ENCODE measurements at places on chromosomes 7 and 10. TPM values are rescaled to one million over a fixed set of nuclear protein-coding genes. Genes with fewer than 3 reads are reported as not detected.

HACD1 gene
- total RNA-seq, result 213 TPM

ZNF365 gene
- 1.2 TPM for total RNA-seq

EPO gene
- total RNA-seq, result not detected

GRCh38 chr7:134155871-134156270, 28.7 kb downstream of the LRGUK start:
- no peak for DNase-seq

- DNase-seq, result no peak
These were observed 87.4 kb downstream of the BUB3 start for GRCh38 chr10:123241391-123242141.

DNA sequence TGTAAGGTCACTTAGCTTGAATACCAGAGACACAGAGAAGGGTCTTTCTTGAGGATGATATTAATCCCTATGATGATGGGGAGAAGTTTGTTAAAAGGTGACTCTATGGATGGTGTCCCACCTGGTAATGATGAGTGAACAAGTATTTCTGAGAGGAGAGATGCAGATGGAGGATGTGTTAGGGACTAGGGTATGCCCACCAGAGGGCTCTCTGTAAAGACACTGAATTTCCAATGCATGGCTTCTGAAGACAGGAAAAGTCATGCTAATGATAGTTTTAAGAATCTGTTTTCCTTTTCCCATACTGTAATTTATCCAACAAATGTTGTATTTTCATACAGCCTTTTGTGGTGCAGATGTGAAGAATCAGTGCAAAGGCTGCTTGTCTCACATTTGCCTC, 1250.9 kb upstream of the CELF2 start:
- no peak for DNase-seq

- DNase-seq, result no peak
These were observed 29.3 kb upstream of the DDX50 start for GRCh38 chr10:68871731-68872342.

LIPM gene
- total RNA-seq, result not detected

DNA sequence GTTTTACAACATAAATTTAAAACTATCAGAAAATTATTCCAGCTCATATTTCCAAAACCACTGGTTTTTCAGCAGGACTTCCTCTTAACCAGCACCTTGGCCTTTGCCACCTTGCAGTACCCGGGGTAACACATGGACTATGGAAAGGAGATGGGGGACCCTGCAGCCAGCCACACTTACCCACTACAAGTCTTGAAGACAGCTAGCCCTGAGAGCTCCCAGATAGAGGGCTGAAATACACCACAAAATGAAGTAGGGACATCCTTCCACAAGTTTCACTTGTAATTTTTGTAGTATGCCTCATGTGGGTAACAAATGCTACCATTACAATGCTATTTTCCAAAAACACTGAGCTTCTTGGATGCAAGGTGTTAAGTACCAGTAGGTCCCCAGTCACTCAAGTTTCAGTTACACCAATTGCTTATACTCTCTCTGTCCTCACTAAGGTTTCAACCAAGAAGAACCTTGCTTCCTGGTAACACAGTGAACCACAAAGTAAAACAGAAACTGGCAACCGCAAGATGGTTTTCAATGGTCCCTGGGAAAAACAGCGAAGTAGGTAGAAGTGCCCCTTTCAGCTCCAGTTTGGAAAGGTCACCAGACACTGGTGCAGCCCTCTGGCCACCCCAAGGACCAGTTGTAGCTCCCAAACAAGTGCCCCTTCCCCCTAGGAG, 110.9 kb downstream of the SGMS1 start:
- no peak for DNase-seq

SORBS1 gene
- total RNA-seq, result 1,045 TPM

DNA sequence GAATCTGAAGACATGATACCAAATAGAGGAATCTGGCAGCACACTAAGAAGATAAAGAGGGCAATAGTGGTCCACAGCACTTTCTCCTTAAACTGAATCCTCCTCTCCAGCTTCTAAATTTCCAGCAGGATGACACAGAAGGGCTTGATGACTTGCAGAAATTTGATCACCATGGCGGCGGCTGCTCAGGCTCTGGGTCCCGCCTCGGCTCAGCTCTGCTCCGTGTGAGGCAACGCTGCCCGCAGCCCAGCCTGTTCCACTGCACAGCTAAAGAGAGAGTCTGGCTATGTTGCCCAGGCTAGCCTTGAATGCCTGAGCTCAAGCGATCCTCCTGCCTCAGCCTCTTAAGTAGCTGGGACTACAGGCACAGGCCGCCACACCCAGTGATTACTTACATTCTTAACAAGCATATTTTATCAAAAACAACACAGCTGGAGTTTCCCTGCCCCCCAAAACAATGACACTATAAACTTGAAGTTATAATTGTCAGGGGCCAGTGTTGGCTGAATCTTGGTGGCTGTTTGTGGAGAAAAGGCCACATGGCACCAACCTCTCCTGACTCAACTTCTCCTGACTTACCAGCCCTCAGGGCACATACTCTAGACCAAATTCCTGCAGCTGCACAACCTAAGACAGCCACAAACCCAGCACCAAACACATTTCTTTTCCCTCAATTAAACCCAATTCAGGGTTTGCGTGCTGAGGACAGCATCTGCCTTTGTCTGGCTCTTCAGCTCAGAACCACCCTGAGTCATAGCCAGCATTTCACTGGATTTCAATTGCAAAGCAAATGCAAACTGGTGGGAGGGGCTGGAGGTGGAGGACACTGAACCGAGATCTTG, 11.6 kb upstream of the TNPO3 start:
- no peak for DNase-seq

HTR5A gene
- not detected for total RNA-seq

- no peak for DNase-seq
These were observed 8.6 kb upstream of the GRID1 start for GRCh38 chr10:86375204-86375603.

DNA sequence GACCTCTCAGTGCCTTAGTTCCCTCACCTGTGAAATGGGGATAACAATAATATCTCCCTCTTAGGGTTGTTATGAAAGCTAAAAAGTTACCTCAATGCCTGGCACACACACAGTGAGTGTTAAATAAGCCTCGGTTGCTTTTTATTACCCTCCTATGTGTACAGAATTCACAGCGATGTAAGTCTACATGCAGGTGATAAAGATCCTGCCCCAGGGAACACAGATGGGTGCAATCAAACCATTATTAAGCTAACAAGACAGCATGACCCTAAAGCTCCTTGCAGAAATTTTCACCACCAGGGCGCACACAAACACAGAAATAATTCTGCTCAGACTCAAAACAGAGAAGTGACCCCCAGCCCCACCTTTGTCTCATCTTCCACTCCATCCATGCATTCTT, 261.9 kb downstream of the SNX10 start:
- DNase-seq, result no peak

GRCh38 chr10:73997461-73997786, 492 bp upstream of the VCL start:
- no peak for DNase-seq

HMX3 gene
- total RNA-seq, result not detected

SH2B2 gene
- total RNA-seq, result 3.1 TPM

RHOBTB1 gene
- total RNA-seq, result 16.3 TPM

DNA sequence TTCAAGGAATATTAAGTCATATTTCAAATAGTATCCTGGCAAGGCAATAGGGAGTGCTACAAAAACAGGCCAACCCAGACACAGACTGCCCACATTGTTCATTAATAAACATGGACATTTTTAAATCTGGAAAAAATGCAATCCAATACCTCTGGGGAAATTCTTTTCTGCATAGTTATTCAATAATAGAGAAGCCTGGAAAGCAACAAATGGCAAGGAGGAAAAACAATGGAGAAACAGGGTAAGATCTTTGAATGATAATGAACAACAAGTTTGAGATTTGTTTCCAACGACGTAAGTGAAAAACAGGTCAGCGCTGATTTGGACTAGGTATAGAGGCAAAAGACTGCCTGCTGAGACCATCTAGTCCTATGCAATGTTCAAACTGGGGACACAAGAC, 44.7 kb upstream of the ZNF800 start:
- no peak for DNase-seq

DNA sequence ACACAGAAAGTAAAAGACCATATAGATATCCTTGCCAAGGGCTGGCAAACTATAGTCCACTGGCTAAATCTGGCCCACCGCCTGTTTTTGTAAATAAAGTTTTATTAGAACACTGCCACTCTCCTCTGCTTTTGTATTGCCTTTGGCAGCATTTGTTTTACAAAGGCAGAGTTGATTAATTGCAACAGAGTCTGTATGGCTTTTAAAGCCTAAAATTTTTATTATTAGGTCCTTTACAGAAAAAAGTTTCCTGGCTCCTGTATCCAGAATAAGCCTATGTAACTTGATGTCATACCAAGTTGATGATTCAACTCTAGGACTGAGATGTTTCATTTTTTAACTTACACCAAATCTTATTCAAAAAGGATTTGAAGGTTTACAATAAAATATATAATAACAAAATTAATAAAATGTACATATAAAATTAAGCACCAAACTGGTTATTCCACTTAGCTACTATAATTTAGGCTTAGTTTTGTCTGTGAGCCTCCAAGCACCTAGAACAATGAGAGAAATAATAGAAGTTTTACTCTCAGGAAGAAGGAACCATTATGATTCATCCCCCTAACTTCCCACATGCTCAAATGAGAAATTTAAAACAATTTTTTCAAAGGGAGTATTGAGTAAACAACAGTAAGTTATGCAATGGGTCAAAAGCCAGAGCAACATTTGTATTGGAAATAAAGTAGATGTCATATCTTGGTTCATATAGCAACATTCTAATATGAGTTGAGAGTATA, 31.9 kb downstream of the CPED1 start:
- DNase-seq, result no peak

ZFYVE27 gene
- 19.8 TPM for total RNA-seq

CTTNBP2 gene
- 2.2 TPM for total RNA-seq

SPOCK2 gene
- 7.5 TPM for total RNA-seq

- no peak for DNase-seq
These were observed 136.5 kb downstream of the NEUROD6 start for GRCh38 chr7:31204071-31204470.

GRCh38 chr10:3692387-3692999, 92.5 kb downstream of the KLF6 start:
- no peak for DNase-seq

DNA sequence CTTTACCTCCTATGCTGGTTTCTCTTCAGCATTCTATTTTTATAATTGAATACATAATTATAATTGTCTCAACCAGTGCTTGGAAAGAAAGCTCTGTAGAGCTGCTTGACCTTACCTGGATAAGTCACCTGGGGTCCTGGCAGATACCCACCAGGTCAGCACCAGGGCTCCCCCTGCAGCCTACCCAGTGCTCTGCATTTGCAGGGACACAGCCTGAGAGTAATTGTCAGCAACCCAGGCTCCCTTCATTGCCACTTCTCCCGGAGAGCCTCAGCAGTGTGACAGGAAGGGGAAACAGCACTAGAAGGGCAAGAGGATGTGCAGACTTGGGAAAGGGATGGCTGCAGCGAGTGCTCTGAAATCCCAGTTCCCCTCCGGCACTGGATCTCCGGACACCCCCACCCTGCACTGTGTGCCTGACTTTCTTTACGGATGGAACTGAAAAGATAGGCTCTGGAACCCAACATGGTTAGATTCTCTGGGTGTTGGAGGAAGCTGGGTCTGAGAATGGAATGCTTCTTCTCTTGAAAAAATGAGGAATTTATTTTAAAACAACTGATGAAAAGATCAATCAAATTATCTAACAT, 11.4 kb upstream of the PAX4 start:
- DNase-seq, result no peak

DNA sequence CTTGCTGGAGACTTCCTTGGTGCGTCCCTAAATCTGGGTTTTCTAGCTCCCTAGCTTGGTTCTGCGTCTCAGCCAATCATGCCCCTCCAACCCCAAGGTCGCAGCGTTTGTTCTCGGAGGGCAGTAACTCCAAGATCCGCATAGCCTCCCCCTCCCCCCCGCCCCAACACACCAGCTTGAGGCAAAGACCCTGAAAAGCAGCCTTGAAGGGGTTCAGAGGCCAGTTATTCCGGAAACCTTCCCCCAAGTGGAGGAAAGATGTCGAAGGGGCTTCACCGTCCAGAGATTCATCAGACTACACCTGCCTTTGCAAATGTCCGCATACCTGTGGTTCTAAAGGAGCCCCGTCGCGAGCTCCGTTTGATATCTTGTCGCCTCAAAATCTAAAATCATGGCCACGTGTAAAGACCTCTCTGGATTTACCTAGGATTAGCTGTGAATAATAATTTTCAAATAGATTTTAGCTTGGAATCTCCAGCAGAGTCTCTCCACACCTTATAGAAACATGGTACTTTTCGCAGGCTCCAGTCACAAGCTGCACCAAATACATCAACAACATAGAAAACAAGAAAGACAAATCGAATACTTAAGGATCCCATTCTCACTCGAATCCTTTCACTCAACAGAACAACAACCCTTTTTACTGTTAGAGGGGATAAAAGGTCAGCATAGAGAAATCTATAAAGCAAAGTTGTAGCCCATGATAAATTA, 7.9 kb downstream of the DLX6 start:
- no peak for DNase-seq

GRCh38 chr7:44565097-44565794, 8.5 kb downstream of the DDX56 start:
- DNase-seq, result peak; percentile 88

HELLS gene
- total RNA-seq, result 0.86 TPM

SLC25A40 gene
- total RNA-seq, result 20.0 TPM

EN2 gene
- not detected for total RNA-seq

GRCh38 chr7:39816462-39817060, 133.5 kb upstream of the CDK13 start:
- DNase-seq, result no peak

DNA sequence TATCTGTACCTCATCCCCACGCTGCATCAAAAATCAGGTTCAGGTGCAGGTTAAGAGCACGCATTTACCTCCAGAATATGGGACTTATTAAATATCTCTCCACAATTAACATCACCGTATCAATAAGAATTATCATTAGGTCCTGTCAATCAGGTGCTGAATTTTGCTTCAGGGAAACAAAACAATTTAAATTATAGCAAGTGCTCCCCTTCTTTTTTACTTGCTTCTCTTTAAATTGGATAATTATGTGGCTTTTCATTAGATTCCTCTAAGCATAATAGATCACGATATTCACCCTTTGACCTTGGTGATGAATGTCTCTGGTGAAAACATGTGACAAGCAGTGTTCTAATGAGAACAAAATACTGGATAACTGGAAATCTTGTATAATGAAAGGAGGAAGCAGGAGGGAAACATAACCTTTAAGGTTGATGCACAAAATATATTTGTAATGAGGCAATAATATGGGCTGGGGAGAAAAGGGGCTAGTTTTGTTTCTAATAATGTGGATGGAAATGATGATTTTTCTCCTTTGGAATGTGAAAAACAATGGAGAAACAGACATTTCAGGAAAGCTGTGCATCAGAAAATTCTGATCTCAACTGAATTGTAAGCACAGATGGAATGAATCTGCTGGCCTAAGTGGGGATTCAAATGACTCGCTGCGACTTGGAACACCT, 166.9 kb downstream of the SNX10 start:
- DNase-seq, result no peak

NUTM2D gene
- total RNA-seq, result 3.0 TPM

GRCh38 chr10:86596266-86596665, 58.1 kb upstream of the OPN4 start:
- no peak for DNase-seq

GRCh38 chr7:143381427-143382125, 431 bp downstream of the ZYX start:
- DNase-seq, result no peak

ADIRF gene
- total RNA-seq, result 33.0 TPM

SPDYE2B gene
- total RNA-seq, result not detected

GRCh38 chr10:129258283-129258923, 208.6 kb upstream of the MGMT start:
- DNase-seq, result no peak

Measured in cardiac septum (tissue), 1 donor.